ENCODE measurements at places on chromosomes 5 and 9. TPM values are rescaled to one million over a fixed set of nuclear protein-coding genes. Genes with fewer than 3 reads are reported as not detected.

Gene DNAI1
- 0.54 TPM for polyA plus RNA-seq

Gene IFNA13
- not detected for polyA plus RNA-seq

Gene CLIC3
- polyA plus RNA-seq: 0.33 TPM

Gene CD74
- 61.0 TPM for polyA plus RNA-seq

Gene CBY3
- 0.39 TPM for polyA plus RNA-seq

Gene HRCT1
- not detected for polyA plus RNA-seq

Gene SHISAL2B
- 12.4 TPM for polyA plus RNA-seq

Gene AK8
- 0.35 TPM for polyA plus RNA-seq

Gene GPSM1
- polyA plus RNA-seq: 19.8 TPM

Gene DIMT1
- 14.1 TPM for polyA plus RNA-seq

Gene IL3
- not detected for polyA plus RNA-seq

Gene RAB14
- 9.1 TPM for polyA plus RNA-seq

Gene DNAH5
- 0.06 TPM for polyA plus RNA-seq

Gene CCDC192
- not detected for polyA plus RNA-seq

Gene SPAG8
- 0.44 TPM for polyA plus RNA-seq

Gene PLCXD3
- under 0.01 TPM for polyA plus RNA-seq

Gene TRPM3
- polyA plus RNA-seq: 2.4 TPM

Gene BNC2
- polyA plus RNA-seq: 16.0 TPM

Gene TOPORS
- polyA plus RNA-seq: 7.9 TPM

Gene SLC36A2
- polyA plus RNA-seq: 0.30 TPM
